ENCODE measurements at places on chromosomes 12 and 14. TPM values are rescaled to one million over a fixed set of nuclear protein-coding genes. Genes with fewer than 3 reads are reported as not detected.

DNA sequence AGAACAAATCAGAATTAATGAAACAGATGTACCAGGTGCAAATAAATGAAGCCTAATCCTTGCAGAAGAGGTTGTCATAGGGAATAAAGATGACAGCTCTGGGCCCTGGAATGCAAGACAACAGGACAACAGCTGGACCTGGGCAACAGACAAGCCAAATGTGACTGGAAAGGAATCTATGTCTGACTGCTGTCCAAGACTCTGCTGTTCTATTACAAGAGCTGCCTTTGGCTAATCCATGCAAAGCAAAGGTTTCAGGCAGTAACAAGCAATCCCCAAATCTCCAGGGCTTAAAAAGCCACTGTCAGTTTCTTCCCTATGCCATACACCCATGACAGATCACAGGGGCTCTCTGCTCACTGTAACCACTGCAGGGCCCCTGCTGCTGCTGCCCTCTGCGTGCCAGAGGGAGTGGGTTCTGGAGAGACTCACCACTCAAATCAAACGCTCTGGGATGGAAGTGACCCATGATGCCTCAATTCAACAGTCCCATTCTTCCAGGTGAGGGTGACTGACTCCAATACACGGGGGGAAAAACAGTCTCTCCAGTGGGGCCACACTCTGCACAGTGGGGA lies 218.9 kb upstream of the SFSWAP start:
- DNase-seq, result peak; percentile 20

DNA sequence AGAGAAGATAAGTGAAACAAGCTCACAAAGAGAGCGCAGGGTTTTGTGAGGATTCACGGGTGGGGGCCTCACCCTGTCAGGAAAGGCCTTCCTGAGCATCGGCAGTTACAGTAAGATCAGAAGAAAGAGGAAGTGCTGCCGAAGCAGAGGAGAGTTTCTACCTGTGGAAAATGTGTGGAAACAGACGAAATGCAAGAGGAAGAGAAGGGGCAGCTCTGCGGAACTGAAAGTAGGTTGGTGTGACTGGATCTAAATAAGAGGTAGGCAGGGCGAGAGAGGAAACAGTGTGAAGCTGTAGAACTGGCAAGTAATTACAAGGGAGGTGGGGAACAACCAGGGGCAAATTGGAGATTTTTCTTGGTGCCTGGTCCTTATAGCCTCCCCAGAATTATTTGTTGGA lies 2.6 kb downstream of the GPR68 start:
- DNase-seq, result no peak

DNA sequence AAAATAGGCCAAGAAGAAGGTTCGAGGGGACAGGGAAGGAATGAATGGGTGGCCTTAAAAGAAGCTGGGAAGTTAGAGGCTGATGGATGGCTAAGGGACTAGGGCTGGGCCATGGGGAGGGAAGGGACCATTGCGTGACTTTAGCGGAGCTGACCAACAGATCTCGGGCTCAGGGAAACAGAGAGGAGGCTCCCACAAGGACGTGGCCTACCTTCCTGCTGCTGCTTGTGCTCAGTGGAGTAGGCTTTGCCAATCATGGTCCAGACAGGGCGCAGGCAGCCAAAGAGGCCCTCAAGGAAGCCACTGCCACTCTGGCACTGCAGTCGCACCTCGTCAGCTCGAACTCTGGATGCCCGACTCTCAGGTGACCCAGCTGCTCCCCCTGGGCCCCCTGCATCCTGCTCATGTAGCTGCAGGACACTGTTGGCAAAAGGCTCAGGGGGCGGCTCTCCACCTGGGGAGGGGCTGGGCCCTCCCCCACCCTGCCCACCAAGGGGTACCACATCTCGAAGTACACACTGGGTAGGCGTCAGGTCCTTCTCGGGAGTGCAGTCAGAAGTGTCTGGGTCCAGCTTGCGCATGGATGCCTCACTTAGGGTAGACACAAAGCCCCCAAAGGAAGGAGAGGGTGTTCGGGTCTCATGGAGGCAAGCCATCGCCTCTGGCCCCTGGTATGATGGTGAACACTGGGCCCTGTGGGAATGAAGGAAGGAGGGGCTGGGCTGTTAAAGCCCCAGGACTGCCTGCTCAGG lies 12.3 kb downstream of the MAP3K12 start:
- no peak for DNase-seq

DNA sequence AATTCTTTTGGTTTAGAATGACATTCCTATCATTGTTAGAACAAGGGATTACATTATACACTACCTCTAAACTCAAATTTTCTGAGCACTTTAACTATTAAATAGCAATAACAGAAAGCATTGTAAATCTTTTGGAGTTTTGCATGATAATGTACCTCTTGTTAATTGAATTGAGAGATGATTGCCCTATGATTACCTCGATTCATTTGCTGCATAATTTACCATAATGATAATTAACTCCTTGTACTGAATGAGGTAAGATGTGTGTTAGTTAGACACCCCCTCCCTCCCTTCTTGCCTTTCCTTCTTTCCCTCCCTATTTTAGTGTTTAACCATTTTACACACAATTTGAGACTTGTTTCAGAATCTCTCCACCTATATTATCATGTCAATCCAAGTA lies 469.2 kb downstream of the DIO2 start:
- no peak for DNase-seq

- no peak for DNase-seq
These were observed 1076.5 kb upstream of the FLRT2 start for GRCh38 chr14:84453307-84453950.

DNA sequence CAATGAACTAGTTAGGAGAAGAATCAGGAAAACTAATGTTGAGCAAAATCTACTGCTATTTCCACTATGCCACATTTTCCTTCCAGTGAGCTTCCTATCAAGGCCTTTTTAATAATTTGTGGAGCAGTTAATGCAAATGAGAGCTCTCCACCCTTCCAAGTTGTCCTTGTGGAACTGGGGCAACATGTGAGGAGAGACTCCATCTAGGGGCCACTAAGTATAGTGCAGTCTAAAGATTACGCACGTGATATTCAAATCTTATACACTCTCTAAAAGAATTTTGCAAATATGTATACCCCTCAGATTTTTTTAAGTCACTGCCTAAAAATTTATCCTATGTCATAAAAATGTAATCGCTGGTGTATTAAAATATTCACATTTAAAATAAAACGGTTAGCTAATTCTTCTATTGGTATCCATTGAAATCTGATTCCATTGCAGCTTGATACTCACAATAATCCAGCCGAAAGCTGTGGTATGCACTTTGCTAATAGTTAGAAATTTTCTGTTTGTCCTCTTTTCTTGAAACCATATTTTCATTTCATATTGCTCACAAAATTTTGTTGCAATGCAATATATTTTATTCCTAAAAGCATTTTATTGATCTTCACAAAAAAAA lies 100.1 kb downstream of the PAH start:
- DNase-seq, result peak; percentile 35

DNA sequence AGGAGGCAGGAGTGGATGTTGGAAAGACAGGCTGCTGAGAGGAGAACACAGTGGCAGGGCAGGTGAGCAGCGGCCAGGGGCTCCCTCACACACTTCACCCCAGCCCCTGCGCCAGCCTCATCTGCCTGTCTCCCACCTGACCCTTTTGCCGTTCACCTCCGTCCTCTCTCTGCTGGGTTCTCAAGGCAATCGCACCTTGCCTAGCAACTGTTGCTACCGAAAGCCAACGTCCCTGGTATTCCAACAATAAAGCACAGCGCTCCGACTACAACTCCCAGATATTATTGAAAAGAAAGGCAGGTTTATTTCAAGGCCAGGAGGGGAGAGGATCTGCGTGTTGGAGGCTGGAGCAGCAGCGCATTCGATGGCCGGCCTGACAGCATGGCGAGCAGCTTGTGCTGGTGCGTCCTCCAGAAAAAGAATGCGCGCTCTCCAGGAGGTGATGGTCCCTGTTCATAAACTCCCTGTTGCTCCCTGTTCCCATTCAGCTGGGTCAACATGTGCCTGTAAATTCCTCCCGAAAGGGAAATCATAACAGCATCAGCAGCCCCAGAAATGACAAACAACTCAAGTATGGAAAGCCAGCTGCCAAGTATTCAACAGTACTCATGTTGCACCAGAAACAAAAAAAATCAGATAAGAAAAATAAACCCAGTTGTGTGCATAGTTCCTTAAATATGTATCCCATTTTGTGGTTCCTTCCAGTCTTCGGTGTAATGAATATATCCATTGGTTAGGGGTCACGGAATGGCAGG lies 153.0 kb upstream of the DIO3 start:
- peak; percentile 88 for DNase-seq

- no peak for DNase-seq
These were observed 218.8 kb downstream of the DPF3 start for GRCh38 chr14:72675126-72675525.

DNA sequence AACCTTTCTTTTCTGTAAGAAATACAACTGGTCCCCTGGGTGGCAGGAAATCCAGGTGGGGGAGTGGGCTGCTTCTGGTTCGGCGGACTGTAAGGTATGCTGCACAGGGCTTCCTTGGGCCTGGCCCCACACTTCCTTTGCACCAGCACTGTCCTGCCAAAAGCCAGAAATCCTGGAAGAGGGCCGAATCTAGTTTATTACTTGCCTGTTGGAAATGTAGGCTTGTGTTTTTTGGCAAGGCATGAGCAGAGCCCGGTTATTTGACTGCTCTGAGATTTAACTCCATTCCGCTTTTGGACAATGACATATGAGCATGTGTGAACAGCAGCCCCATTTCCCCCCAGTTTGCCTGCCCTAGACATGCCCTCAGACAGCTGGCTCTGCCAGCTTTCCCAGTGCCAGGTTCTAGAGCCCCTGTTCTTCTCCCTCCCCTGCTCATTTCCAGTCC lies 86.6 kb downstream of the BORCS5 start:
- peak; percentile 40 for DNase-seq

GRCh38 chr14:57060276-57060955 lies 208.3 kb downstream of the EXOC5 start:
- no peak for DNase-seq

GYS2 gene
- not detected for total RNA-seq

PGAM5 gene
- total RNA-seq, result 32.4 TPM

NGB gene
- total RNA-seq, result not detected

PROX2 gene
- 0.09 TPM for total RNA-seq
